Thymus (tissue), 14 donors: ENCODE measurements at places on chromosomes 16 and 17. TPM values are rescaled to one million over a fixed set of nuclear protein-coding genes. Genes with fewer than 3 reads are reported as not detected.
A peak's percentile ranks its signal among the peaks of the same experiment; 100 is the strongest.

GRCh38 chr16:83808573-83809014, 816 bp downstream of the HSBP1 start:
- peaks cover 17% of the 10 kb centered on the region for H3K36me3 ChIP-seq
- peak overlapping the region; percentile 90 for H3K4me3 ChIP-seq
- no peaks in the 10 kb centered on the region for H3K27me3 ChIP-seq
- peaks cover 11% of the 10 kb centered on the region for H3K4me1 ChIP-seq
- DNase-seq, result no peak

GRCh38 chr17:38333635-38334295, 10.0 kb downstream of the GPR179 start:
- H3K36me3 ChIP-seq, result no peaks in the 10 kb centered on the region
- H3K27me3 ChIP-seq, result no peaks in the 10 kb centered on the region
- H3K4me3 ChIP-seq, result no peak overlapping the region
- H3K4me1 ChIP-seq, result no peaks in the 10 kb centered on the region
- peak; percentile 54 for DNase-seq

GRCh38 chr16:54241525-54241924, 45.1 kb downstream of the IRX3 start:
- H3K27ac ChIP-seq, result no peak overlapping the region
- no peaks in the 10 kb centered on the region for H3K27me3 ChIP-seq
- no peak overlapping the region for H3K4me3 ChIP-seq
- H3K36me3 ChIP-seq, result no peaks in the 10 kb centered on the region

- peaks cover 3% of the 10 kb centered on the region for H3K36me3 ChIP-seq
- no peak overlapping the region for H3K4me3 ChIP-seq
- DNase-seq, result no peak
- H3K27ac ChIP-seq, result no peak overlapping the region
- H3K4me1 ChIP-seq, result no peaks in the 10 kb centered on the region
Observed at GRCh38 chr17:16465861-16466338, 26.1 kb downstream of the LRRC75A start.

DNA sequence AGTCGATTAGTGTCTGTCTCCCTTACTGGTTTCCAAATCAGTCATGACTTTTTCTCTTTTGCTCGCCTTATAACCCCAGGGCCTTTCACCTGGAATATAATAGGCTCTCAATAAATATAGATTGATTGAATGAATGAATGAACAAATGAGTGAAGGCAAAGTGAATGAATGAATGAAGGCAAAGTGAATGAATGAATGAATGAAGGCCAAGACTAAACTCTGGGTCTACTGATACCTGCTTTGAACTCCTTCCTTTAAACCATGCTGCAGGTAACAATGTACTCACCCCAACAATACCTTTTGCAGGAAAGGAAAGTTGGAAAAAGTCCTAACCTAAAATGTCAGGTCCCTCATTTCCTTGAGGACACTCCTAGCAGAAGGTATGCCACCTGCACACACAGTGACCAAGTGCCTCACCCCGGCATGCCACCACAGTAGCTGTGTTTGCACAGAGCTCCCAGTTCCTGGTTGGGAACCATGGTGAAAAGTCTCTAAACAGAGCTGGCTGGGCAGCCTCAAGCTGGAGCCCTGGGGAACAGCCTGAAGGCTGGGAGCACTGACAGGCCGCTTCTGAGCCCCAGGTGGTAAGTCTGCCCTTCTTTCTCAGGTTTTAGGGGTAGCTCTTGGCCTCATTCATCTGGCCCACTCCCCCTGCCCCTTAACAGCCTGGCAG, 42.7 kb upstream of the ANKFN1 start:
- no peak overlapping the region for H3K4me3 ChIP-seq
- H3K27ac ChIP-seq, result no peak overlapping the region
- no peaks in the 10 kb centered on the region for H3K36me3 ChIP-seq
- H3K27me3 ChIP-seq, result no peaks in the 10 kb centered on the region
- no peak for DNase-seq

DNA sequence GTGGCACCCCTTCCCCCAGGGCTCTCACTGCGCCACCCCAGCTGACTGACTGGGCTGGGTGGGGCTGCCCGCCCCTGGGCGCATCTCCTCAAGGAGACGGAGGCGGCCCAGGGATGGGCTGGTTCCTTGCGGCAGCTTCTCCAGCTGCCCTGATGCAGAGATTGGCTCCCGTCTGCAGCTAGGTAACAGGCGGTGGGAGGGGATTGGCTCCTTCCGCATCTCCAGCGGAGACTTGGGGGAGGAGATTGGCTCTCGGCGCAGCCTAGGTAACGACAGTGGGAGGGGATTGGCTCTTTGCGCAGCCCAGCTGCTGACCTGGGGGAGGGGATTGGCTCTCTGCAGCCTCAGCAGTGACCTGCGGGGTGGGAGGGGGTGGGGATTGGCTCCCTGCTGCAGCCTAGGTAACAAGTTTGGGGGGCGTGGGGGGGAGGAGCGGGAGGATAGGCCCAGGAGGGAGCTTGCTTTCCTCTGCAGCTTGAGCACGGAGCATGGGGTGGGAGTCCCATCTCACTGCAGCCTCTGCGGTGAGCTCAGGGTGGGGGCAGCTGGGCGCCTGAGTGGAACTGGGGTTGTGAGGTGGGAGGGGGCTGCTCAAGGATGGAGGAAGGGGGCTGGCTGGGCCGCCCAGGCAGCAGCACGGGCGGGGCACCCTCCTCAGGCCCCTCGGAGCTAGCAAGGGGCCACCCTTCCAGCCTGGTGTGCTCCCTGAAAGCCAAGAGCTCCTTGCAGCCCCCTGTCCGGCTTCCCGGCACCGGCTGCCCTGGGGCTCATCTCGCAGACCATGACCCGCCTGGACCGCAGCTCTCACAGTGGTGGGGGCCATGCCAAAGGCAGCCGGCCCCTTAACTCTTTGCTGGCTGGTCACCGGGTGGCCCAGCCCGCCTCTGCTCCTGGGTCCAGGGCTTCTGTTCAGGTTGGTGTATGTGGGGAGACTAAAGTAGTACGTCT, 6.4 kb downstream of the NFE2L1 start:
- no peak overlapping the region for H3K4me3 ChIP-seq
- peaks cover 81% of the 10 kb centered on the region for H3K36me3 ChIP-seq
- peaks cover 43% of the 10 kb centered on the region for H3K4me1 ChIP-seq
- no peak overlapping the region for H3K27ac ChIP-seq
- DNase-seq, result no peak

TEX19 gene
- 0.57 TPM for total RNA-seq

DNA sequence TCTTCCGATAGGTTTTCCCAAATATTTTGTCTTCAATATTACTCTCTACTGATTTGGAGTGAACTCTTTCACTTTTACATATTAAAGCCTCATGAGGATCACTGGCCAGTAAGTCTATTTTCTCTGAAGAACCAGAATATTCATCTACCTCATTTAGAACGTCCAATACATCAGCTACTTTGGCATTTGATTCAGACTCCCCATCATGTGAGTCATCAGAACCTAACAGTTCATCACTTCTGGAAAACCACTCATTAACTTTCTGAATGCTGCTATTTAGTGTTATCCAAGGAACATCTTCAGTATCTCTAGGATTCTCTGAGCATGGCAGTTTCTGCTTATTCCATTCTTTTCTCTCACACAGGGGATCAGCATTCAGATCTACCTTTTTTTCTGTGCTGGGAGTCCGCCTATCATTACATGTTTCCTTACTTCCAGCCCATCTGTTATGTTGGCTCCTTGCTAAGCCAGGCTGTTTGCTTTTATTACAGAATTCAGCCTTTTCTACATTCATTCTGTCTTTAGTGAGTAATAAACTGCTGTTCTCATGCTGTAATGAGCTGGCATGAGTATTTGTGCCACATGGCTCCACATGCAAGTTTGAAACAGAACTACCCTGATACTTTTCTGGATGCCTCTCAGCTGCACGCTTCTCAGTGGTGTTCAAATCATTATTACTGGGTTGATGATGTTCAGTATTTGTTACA, 30.9 kb downstream of the BRCA1 start:
- no peaks in the 10 kb centered on the region for H3K27me3 ChIP-seq
- H3K36me3 ChIP-seq, result peaks cover 11% of the 10 kb centered on the region

DNA sequence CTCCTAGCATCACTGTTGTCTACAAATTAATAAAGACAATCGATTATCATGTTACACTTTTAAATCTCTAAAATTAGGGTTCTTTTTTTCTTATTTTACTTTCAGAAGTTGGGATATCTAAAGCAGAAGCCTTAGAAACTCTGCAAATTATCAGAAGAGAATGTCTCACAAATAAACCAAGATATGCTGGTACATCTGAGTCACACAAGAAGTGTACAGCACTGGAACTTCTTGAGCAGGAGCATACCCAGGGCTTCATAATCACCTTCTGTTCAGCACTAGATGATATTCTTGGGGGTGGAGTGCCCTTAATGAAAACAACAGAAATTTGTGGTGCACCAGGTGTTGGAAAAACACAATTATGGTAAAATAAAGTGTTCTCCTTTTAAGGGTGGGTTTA, 2.4 kb downstream of the RAD51C start:
- no peak overlapping the region for H3K4me3 ChIP-seq
- peaks cover 12% of the 10 kb centered on the region for H3K4me1 ChIP-seq
- H3K27me3 ChIP-seq, result no peaks in the 10 kb centered on the region
- H3K27ac ChIP-seq, result no peak overlapping the region
- peaks cover 4% of the 10 kb centered on the region for H3K36me3 ChIP-seq

- DNase-seq, result no peak
- peaks cover under 1% of the 10 kb centered on the region for H3K36me3 ChIP-seq
- peak overlapping the region; percentile 75 for H3K27ac ChIP-seq
- peaks cover 49% of the 10 kb centered on the region for H3K4me1 ChIP-seq
Observed at GRCh38 chr17:81396722-81397313, 1.6 kb downstream of the BAHCC1 start.
